ENCODE measurements at places on chromosomes 12 and 14. TPM values are rescaled to one million over a fixed set of nuclear protein-coding genes. Genes with fewer than 3 reads are reported as not detected.

C12orf42 gene
- not detected for total RNA-seq

BCL2L2 gene
- total RNA-seq: 33.5 TPM

MYO1H gene
- total RNA-seq: not detected

C14orf119 gene
- 49.6 TPM for total RNA-seq

STON2 gene
- total RNA-seq: 12.3 TPM

MYL2 gene
- total RNA-seq: not detected

KIF26A gene
- total RNA-seq: 3.1 TPM

VRTN gene
- total RNA-seq: not detected

TAS2R14 gene
- total RNA-seq: 1.6 TPM

GLIPR1L2 gene
- not detected for total RNA-seq

ZNF140 gene
- total RNA-seq: 1.4 TPM

KRT78 gene
- total RNA-seq: 0.15 TPM

DIO3 gene
- total RNA-seq: 4.9 TPM

Measured in PC-3 (cell line).